Activated T-helper 17 cell treated with anti-CD3 and anti-CD28 coated beads, Interleukin-2, amount 50 U/mL, for 72 hours (primary cell): ENCODE measurements at places on chromosomes 13 and 19. TPM values are rescaled to one million over a fixed set of nuclear protein-coding genes. Genes with fewer than 3 reads are reported as not detected.

DNA sequence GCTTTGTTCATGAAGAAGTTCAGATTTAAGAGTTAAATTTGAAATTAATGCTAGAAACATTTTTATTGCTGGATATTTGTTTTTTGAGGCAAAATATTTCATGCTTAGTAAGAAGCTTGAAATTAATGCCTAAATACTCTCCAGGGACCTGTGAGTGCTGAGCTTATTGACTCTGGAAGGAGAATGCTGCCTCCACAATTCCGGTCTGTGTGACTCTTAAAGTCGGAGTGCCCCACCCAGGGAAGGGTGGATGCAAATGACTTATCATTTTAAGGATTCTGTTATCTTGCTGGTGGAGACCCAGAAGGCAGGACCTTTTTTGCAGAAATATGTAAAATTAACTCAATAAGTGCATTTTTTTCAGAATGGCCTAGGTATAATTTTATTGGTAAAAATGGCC, 143.8 kb upstream of the RXFP2 start:
- ATAC-seq = no peak

GRCh38 chr13:20969182-20969581, 66.6 kb upstream of the XPO4 start:
- peak; percentile 96 for ATAC-seq

Gene CGB3
- total RNA-seq = not detected

Gene TNFSF9
- total RNA-seq = 6.0 TPM

DNA sequence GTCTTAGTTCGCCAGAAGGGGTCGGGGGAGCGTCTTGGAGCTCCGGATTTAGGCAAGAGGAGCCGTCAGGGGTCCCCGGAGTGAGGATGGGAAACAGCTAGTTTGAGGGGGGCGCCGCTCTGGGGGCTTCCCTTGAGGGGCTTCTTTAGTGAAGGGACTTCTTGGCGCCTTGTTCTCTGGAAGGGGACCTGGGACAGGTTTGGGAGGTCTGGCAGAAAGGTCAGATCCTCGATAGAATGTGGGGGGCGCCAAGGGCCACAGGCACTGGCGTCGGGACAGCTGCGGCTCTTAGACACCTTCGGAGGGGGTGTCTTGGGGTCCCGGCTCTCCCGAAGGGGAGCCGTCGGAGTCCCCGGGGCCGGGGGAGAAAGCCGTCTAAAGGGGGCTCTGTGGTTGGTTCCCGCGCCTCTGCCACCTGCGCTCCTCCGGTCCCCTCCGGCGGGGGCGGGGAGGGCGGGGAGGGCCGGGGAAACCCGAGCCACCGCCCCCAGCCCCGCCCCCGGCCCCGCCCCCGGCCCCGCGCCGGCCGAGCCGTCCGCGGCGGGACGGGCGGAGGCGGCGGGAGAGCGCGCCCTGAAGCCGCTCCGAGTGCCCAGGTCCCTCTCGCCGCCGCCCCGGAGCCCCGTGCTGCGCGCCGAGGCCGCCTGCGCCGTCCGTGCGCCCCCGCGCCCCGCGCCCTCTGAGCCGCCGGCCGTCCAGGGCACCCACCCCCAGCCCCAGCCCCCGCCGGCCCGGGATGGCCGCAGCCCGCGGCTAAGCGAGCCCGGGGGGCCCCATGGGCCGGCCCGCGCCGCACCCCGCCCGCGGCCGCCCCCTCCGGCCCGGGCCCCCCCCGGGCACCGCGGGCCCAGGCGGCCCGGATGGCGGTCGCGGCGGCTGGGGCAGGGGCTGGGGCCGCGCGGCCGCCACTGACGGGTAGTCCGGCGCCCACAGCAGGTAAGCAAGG, at the start of gene NRTN:
Gene NRTN (plus strand): TSS at position 552 of the 946 bp plus-strand sequence. CDS start 19,099 bp downstream, outside the sequence.
- peak; percentile 16 for ATAC-seq

Gene SYMPK
- 98.2 TPM for total RNA-seq

Gene HCN2
- 0.98 TPM for total RNA-seq

GRCh38 chr19:8212916-8213315, 3.7 kb downstream of the CERS4 start:
- no peak for ATAC-seq

DNA sequence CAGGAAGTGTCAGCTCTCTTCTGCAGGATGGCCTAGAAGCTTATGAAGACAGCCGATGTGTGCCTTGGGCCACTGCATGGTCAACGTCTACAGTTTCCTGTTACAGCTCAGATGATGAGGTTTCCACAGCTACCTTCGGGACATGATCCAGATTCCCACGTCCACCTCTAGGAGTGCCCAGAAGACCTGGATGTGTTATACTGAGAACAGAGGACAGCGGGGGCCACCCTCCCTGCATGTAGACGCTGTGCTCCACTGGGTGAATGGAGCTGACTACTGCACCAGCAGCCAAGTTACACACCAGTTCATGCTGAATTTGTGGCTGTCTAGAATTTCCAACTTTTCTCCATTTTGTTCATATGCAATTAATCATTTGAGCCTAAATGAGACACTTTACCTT, 78.5 kb upstream of the MTIF3 start:
- no peak for ATAC-seq

Gene TNFRSF19
- total RNA-seq = not detected

DNA sequence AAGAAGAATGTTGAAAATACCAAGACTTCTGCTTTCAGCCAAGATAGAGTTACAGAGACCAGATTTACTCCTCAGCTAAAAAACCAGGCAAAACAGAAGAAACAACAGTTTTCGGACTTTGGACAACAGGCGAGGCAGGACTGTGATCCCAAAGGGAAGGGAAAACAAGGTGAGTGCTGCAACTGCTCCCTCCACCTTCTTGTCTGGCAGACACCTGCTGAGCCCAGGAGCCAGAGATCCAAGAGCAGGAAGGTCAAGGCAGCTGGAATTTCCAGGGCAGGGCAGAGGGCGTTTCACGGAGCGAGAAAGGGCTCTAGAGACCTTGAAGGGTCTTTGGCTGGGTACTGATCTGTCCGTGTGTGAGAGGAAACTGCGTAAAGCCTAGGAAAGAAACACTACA, 32.9 kb upstream of the SLC7A9 start:
- no peak for ATAC-seq
